ENCODE measurements at places on chromosomes 2 and 18. TPM values are rescaled to one million over a fixed set of nuclear protein-coding genes. Genes with fewer than 3 reads are reported as not detected.
A peak's percentile ranks its signal among the peaks of the same experiment; 100 is the strongest.

CDH20 gene
- not detected for total RNA-seq

EPB41L5 gene
- 78.0 TPM for total RNA-seq

SERPINB7 gene
- total RNA-seq: not detected

ERICH2 gene
- 1.6 TPM for total RNA-seq

GAREM1 gene
- 1.2 TPM for total RNA-seq

UGT1A9 gene
- total RNA-seq: not detected

TRIM43 gene
- not detected for total RNA-seq

PIEZO2 gene
- 8.4 TPM for total RNA-seq

SKA1 gene
- 4.7 TPM for total RNA-seq

DNA sequence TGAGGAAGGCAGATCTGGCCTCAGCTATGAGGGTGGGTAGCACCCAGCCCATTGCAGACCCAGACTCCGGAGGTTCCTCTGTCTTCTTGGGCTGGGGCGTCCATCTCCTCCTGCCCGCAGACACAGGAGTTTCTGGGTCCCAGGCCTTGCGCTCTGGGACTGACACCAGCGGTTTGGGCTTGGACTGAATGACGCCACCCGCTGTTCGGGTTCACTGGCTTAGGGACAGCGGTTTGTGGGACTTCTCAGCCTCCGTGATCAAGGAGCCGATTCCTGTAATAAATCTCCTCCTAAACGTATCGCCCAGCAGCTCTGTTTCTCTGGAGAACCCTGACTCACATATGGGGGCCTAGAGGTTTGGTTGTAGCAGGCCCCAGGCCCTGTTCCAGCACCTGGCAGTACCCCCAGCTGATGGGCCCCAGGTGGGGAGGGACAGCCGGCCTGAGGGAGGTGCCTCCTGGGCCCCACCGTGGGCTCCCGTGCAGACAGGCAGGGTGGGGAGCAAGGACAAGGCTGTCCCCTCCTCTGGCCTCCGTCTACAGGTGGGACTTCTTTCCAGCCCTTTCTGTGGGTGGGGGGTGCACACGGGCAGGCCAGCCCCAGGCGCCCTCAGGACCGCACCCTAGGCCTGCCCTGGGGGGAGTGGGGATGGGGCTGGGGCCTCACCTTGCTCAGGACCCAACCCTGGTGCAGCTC, 4.5 kb upstream of the AQP12A start:
- DNase-seq: no peak
- H3K4me3 ChIP-seq: no peak overlapping the region
- peaks cover 3% of the 10 kb centered on the region for H3K27me3 ChIP-seq
- H3K36me3 ChIP-seq: no peaks in the 10 kb centered on the region

DNA sequence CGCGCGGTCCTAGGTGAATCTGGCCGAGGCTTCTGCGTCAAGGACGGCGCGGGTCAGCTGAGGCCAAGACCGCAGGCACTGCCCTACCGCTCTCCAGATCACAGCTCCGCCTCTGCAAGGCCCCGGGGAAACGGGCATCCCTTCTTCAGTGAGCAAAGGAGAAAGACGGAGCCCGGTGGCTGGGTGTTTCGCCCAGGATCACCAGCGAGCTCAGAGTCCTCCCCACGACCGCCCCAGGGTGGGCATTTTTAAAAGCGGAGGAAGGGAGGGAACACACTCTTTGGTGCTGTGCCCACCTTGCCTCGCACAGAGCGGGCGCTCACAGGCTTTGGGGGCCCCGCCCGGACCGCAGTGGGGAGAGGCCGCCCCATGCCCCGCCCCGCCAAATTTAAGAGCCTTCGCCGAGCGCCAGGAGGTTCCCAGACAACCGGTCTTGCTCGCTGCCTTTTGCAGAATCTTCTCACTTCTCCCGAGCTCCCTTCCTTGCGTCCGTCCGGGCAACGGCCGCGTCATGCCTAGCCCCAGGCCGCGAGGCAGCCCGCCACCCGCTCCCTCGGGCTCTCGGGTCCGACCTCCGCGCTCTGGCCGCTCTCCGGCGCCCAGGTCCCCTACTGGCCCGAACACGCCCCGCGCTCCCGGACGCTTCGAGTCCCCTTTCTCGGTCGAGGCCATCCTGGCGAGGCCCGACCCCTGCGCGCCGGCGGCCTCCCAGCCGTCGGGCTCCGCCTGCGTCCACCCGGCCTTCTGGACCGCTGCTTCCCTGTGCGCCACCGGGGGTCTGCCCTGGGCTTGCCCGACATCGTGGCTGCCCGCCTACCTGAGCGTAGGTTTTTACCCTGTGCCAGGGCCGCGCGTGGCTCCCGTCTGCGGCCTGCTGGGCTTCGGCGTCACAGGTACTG, at the start of gene NOTO:
Gene NOTO, plus strand, starts transcription at position 419 of the 899 bp plus-strand sequence. Its CDS starts 93 bp downstream, at position 512.
- DNase-seq: peak; percentile 31
- H3K27ac ChIP-seq: no peak within 1 kb of the TSS
- H3K4me1 ChIP-seq: no peaks in the 10 kb centered on the region
- no peak within 1 kb of the TSS for H3K4me3 ChIP-seq
- peaks cover 11% of the 10 kb centered on the region for H3K27me3 ChIP-seq
- H3K36me3 ChIP-seq: peaks cover 7% of the 10 kb centered on the region

DNA sequence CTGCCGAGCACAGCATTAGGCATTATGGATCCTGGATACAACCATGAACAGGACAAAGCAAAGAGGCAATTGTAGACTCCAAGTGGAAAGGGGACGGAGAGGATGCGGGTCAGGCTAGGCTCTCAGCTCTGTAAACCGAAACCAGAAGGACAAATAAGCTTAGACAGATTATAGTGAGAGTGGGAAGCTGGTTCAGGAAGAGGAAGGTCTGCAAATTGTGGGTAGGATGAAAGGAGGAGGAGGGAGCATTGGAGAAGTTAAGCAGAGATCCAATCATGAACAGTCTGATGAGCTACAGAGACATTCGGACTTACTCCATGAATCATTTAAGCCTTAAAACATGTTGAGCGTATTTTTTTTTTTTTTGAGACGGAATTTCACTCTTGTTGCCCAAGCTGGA, 3.0 kb downstream of the MSH6 start:
- peak overlapping the region; percentile 0 for H3K4me3 ChIP-seq
- peaks cover 4% of the 10 kb centered on the region for H3K36me3 ChIP-seq
- H3K27me3 ChIP-seq: no peaks in the 10 kb centered on the region
- no peak for DNase-seq

GRCh38 chr2:225103737-225104141, 61.5 kb upstream of the DOCK10 start:
- DNase-seq: no peak
- H3K4me3 ChIP-seq: no peak overlapping the region
- no peaks in the 10 kb centered on the region for H3K36me3 ChIP-seq
- H3K27me3 ChIP-seq: no peaks in the 10 kb centered on the region
- no peak overlapping the region for H3K27ac ChIP-seq
- no peaks in the 10 kb centered on the region for H3K4me1 ChIP-seq

DNA sequence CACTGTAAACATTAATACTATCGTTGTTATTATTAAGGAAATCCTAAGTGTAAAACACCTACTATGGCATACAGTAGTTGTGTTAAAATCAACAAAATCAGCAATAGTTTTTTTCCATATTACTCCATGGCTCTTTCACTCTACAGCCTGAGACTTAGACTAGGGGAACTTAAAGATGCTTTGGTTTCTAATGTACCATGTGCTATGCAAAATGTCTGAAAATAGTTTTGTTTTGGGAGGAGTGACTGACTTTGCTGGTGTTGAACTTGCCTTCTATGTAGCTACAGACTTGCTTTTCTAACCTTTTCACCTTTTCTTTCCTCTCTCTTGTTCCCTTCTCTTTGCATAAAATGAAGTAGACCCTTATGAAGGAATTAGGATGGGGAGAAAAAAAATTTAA, 159.0 kb upstream of the CCDC195 start:
- no peak overlapping the region for H3K4me3 ChIP-seq

DNA sequence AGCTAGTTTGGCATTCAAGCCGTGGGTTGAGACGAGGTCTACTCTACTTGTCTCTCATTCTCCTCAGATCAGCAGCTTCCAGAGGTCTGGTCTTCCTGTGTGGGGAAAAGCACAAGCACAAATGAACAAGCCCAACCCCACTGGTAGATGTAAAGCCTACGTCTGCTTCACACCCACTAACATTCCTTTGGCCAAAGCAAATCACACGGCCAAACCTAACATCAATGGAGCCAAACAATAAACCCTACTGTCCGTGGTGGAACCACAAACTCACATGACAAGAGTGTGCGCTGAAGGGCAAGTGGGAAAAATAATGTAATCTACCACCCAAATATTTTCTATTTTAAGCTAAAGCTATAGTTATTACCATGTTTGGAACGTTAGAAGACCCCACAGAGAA, 179.3 kb upstream of the MGAT5 start:
- no peak overlapping the region for H3K4me3 ChIP-seq
- no peaks in the 10 kb centered on the region for H3K27me3 ChIP-seq
- DNase-seq: no peak

DNA sequence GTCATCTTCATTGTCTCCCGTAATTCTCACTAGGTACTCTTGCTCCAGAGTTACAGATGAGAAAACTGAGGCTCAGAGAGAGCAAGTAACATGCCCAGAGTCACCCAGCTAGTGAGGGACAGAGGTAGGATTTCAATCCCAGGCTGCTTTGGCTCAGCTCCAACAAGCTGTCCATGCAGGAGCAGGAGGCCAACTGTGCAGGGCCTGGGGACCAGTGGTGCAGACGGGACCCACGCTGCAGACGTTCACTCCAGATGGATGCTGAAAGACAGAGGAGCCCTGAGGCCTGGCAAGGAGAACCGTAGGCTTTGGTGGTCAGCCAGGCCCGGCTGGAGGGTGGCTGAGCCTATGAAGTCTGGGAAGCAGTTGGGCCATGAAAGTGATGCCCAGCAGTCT, 102.6 kb downstream of the MCFD2 start:
- H3K36me3 ChIP-seq: no peaks in the 10 kb centered on the region
- no peak overlapping the region for H3K4me3 ChIP-seq
- H3K27me3 ChIP-seq: peaks cover 2% of the 10 kb centered on the region
- DNase-seq: no peak
- peaks cover 9% of the 10 kb centered on the region for H3K4me1 ChIP-seq
- H3K27ac ChIP-seq: no peak overlapping the region

DNA sequence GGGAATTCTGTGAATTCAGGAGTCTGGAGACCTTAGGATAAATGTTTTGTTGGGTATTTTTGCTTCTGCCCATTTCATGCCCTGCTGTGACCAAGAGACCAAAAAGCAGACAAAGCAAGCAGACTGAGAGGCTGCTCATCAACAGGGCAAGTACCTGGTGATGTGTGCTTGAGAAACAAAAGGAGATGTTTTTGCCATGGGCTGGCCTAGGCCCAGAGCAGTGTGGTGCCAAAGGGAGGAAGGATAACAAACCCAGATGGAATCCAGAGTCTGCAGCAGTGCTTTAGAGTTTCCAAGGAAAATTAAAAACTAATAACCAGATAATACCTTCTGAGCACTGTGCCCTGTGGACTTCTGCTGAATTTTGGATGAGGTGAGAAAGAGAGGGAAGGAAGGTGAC, 538.4 kb downstream of the STK39 start:
- no peaks in the 10 kb centered on the region for H3K27me3 ChIP-seq
- no peak overlapping the region for H3K4me3 ChIP-seq
- no peak for DNase-seq
- no peaks in the 10 kb centered on the region for H3K36me3 ChIP-seq
- peaks cover 5% of the 10 kb centered on the region for H3K4me1 ChIP-seq

DNA sequence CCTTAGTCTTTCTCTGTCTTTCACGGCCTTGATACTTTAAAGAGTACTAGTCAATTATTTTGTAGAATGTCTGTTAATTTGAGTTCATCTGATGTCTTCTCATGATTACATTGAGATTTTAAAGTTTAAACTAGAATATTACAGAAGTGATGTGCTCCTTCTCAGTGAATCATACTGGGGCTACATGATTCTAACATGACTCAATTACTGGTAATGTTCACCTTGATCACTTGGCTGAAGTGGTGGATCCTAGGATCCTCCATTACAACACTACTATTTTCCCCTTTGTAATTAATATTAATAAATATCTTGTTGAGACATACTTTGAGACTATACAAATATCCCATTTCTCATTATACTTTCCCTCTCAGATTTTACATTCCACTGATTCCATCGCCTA, 148.5 kb downstream of the CAMKMT start:
- H3K27ac ChIP-seq: no peak overlapping the region
- no peak overlapping the region for H3K4me3 ChIP-seq
- H3K27me3 ChIP-seq: no peaks in the 10 kb centered on the region
- H3K36me3 ChIP-seq: no peaks in the 10 kb centered on the region

DNA sequence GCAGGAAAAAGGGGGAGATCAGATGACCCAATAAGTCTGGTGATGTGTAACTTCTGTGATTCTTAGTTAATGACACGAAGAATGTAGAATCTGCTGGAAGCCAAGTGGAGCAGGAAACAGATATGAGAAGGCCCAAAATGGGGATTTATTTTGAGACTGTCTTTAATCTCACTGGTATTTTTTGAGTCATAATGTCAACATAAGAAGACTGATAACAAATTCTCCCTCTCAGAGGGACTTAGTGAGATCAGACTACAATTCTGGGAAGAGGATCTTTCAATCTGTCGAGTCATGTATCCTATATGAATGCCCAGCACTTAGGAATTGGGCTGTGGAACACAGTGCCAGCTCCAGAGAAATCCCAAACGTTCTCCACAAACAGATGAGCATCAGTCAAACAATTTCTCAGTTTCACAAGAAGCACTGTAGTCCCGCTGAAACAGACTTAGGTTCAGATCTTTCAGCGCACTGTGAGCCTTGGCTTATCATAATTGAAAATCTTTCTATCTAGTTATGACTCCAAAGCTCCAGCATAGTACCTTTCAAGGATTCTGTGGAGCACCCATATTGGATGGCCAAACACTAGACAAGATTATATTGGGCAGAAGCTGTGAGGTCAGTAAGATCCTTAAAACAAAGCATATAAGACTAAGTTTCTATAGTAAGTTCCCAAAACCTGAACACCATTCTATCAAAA, 738.2 kb downstream of the LRP1B start:
- no peaks in the 10 kb centered on the region for H3K36me3 ChIP-seq
- H3K4me3 ChIP-seq: no peak overlapping the region
- no peak for DNase-seq
- no peaks in the 10 kb centered on the region for H3K4me1 ChIP-seq

DNA sequence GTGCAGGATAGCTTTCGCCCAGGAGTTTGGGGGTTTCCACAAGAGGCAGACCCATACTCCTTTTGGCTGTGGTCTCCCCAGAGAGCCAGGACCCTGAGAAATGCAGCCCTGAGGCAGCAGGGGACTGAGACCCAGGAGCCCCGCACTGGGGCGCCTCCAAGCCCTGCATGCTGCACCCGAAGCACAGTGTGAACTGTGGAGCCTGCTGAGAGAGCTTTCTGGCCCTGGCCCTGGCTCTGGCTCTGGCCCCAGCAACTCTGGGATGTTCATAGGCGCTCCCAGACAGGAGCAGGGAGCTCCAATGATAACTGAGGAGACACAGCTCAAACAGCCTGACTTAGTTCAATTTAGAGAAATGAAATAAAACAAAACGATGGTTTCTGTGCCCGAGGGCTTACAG, 96.4 kb upstream of the TEX51 start:
- no peak overlapping the region for H3K27ac ChIP-seq
- peaks cover 6% of the 10 kb centered on the region for H3K27me3 ChIP-seq
- no peak for DNase-seq

DNA sequence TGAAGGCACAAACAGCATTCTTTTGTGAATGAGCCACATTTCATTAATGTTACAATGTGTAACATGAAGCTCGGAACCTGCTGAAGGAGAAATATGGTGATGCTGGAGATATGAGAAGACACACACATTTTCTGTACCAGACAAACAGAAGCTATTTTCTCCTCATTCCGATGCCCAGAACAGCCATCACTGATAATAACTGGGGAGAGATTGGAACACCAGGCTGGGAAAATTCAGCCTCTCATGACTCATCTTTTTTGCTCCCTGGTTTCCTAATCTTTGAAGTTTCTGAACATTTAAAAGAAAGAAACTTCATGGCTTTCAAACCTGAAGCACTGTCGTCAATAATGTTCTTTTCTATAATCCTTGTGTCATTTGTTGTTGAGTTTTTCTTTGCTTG, 110.9 kb downstream of the LYPD6 start:
- peaks cover 6% of the 10 kb centered on the region for H3K4me1 ChIP-seq
- no peak overlapping the region for H3K27ac ChIP-seq
- H3K27me3 ChIP-seq: no peaks in the 10 kb centered on the region
- no peak overlapping the region for H3K4me3 ChIP-seq
- no peaks in the 10 kb centered on the region for H3K36me3 ChIP-seq
- DNase-seq: no peak
